A549 (cell line): ENCODE measurements at places on chromosomes 7 and 10.

- DNase-seq: no peak
Measured at GRCh38 chr7:2123360-2123759, 109.4 kb downstream of the MAD1L1 start.

GRCh38 chr7:12719141-12719919 lies 31.9 kb downstream of the ARL4A start:
- DNase-seq: peak; percentile 71

- no peak for DNase-seq
Measured at GRCh38 chr7:152910545-152911225, 151.1 kb downstream of the ACTR3B start.

GRCh38 chr7:48384180-48384752 lies 213.0 kb downstream of the ABCA13 start:
- no peak for DNase-seq

- DNase-seq: no peak
Measured at GRCh38 chr10:5036511-5036910, 32.9 kb upstream of the AKR1C2 start.

- DNase-seq: no peak
Measured at GRCh38 chr7:148753224-148753623, 54.5 kb downstream of the CUL1 start.

DNA sequence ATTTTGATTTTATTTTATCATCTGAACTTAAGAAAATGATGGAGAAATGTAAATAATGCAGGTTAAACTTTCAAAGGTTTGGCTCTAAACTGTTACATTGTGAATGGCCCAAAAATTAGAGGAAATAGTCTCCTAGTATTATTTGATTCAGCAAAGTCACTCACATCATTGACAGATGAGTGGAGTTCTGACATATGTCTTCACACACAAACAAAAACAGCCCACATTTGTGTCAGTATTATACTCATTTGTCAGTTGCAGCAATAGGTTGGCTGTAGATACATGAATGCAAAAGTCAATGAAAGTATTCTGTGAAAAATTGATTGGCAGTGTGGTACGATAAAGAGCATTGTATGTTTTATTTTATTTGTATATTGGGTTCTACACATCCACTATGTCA lies 108.8 kb upstream of the BMPER start:
- DNase-seq: no peak

- DNase-seq: no peak
Measured at GRCh38 chr7:69301253-69301652, 297.0 kb upstream of the AUTS2 start.

GRCh38 chr10:49543604-49544003 lies 4.7 kb upstream of the ERCC6 start:
- DNase-seq: no peak

DNA sequence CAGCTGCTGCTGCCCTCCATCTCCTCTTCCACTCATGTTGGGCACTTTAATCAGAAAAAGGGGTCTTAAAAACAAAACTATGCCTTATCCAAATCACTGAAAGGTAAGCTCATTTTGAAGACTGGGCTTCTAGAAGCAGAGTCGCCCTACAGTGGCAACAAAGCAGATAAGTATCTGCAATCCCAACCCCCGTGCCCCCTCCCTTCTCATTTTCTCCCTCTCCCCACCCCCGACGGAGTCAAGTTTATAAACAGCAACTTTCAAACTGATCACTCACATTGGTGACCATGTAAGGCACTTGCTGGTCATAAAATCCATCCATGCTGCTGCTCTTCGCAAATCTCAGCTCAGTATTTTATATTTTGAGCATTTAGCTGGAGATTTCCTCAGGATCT lies 738 bp downstream of the ETV1 start:
- DNase-seq: no peak

- DNase-seq: no peak
Measured at GRCh38 chr7:137642031-137642430, 204.7 kb downstream of the DGKI start.

- DNase-seq: no peak
Measured at GRCh38 chr7:52648872-52649271, 386.6 kb upstream of the POM121L12 start.

DNA sequence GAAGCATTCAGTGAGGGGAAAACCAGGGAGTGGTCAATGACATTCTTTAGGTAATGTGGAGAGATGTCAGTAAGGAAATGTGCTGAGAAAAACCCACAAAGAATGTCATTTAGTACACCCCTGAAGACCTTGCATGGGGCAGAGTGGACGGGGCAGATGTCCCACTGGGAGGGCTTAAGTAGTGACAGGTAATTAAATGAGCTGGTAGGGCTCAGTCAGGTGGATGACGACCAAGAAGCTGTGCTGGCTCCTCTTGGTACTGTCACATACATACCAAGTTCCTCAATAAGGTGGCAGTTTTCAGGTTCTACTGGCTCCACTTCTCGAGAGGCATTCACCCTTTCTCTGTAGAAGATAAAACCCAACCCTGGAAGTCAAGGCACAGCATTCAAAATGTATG lies 1.8 kb downstream of the PON3 start:
- DNase-seq: no peak

GRCh38 chr10:130230611-130231010 lies 94.4 kb downstream of the GLRX3 start:
- no peak for DNase-seq

GRCh38 chr7:54469740-54470139 lies 72.4 kb upstream of the VSTM2A start:
- no peak for DNase-seq

DNA sequence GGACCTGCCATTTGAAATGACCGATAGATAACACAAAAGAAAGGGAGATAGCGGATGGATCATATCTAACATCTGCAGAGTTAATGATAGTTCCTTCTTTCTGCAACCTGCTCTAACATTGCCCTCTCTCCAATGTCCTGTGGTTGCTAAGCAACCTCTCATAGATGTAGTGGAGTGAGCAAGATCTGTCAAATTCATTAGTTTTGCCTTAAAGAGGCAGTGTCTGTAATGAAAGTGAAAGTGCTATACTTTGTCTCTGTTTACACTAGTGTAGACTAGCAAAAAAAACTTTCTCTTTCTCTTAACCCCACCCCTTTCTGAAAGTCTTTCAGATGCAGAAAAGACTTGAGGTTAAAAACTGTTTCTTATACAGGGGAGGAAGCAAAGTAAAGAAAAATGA lies 1196.9 kb downstream of the SORCS3 start:
- no peak for DNase-seq

GRCh38 chr7:54090652-54091213 lies 451.4 kb upstream of the VSTM2A start:
- DNase-seq: no peak

DNA sequence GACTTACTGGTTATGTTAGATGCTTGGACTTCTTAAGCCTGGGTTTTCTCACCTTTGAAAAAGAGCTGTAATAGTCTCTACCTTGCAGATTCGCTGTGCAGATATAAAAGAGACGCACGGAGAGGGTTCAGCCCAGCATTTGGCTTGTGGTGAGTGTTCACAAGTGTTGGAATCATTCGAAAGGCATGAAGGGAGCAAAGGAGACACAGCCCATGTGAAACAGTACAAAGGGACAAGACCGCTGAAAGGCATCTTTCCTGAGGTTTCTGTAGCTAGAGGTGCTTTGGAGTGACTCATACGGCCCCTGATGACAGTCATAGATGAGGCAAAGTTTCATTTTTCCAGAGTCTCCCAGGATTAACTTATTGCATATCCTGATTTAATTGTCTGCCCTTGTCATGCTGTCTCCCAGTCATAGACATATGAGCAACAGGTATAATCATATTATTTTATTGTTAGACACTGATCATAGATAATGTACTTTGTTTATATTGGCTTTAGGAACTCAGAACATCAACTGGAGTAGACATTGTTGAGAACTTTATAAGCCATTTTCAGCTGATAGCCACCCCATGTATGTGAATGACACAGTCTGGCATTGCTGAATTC lies 171.1 kb downstream of the ADRA2A start:
- no peak for DNase-seq

- DNase-seq: no peak
Measured at GRCh38 chr10:102311025-102311420, 65.7 kb downstream of the GBF1 start.

- no peak for DNase-seq
Measured at GRCh38 chr7:132115028-132115427, 461.2 kb downstream of the PLXNA4 start.

DNA sequence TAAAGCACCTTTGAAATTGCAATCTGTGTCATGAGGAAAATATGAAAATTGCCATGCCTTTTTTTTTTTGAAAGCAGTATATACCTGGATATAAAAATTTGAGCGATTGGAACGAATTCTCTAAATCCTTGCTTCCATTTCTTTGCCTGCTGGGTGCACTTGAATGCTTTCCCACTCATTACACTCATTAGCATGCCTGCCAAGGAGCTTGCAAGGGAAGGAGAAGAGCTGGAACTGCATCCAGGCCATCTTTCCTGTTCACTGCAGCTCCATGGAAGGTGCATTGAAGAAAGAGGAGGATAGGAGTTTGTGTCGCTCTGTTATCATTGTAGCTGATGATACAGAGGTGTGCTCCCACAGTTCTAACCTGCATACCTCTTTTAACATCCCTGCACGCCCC lies 102.4 kb upstream of the GJD4 start:
- DNase-seq: no peak

DNA sequence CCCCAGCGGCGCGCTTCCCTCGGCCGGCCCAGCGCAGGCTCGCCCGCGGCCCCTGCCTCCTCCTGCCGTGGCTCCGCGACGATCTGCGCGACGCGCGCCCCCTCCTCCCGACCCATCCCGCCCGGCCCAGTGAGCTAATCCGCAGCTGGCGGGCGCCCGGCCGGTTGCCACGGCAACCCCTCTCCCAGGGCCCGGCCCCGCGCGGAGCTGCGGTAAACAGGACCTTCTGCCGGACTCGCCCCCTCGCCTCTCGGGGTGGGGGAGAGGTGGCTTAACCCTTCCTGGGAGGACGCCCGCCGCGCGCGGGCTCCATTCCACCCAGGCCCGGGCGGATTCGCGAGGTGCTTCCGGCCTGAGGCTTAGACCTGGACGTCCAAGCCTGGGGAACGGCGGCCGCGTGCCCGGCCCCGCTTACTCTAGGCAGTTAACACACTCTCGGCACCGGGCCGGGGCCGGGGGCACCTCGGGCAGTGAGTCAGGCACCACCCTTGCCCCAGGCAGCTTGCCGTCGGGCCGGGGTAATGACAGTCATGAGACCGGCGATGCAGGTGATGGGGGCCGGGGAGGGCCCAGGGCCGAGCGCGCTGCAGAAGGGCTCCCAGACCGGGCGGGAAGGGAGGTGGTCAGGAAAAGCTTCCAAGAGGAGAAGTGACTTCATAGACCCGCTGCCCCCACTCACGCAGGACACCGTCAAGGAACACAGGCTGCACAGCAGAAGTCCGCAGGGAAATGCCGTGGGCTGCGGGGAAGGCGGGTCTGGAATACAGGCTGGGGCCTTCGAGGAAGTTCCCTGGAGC lies at the start of gene DENND2A:
Gene DENND2A (minus strand): TSS at position 87 of the 797 bp plus-strand sequence. CDS start 38,416 bp downstream, outside the sequence.
- DNase-seq: no peak

- no peak for DNase-seq
Measured at GRCh38 chr7:130281260-130281659, 11.7 kb upstream of the CPA4 start.

DNA sequence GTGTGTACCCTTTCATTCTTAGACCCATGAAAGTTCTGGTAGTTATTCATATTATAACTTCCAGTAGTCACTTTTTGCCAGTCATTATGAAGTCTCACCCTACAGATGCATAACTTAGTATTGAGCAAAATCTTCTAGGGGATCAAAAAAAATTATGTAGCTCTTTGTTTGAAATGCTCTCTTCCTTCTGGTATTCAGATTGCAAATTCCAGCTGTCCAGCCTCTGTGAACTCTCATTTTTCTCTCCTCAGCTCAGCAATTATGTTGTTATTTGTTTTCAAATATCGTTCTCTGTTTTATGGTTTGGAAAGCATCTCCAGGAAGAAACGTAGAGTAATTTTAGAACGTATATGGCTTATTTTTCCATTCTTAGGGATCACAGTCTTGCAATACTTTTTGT lies 442.5 kb downstream of the SEMA3D start:
- no peak for DNase-seq

DNA sequence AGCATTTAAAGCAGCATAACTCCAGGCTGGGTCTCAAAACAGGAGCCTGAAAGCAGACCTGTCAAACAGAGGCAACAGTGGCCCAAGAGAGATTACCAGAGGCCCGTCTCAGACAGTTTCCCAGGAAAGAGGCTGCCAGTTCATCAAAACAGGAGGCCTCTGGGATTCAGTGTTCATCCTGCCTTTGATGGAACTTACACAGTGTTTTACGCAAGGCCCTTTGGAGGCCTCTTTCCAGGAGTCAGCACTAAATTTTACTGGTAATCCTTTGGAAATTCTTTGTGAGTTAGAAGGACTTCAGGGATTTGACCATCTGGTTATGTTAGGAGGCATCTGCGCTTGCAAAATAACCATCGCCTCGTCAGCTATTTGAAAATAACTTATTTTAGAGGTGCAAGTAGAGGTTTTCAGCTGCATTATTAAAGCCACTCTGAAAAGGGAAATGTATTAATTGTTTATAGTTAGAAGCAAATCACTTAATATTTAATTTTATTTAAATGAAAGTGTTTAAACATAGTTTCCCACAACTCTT lies 501.2 kb upstream of the COBL start:
- no peak for DNase-seq

DNA sequence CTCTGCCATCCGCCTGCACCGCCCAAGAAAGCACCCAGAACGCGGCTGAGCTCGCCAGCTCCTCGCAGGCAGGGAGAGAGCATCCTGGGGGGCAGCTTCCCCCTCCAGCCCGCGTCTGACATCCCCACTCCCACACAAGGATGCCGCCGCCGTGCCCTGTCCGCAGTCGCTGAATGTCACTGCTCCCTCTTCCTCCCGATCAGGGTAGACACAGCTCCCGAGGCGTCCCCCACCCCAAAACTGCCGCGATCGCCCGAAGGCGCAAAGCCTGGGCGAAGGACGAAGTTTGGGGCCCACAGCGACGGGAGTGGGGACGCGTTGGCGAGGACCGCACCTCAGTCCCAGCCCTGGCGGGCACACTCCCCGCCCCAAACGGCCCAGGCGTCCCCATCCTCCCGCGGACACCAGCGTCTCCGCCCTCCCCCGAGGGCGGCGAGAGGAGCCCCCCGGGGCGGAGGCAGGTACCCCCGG lies 1.5 kb upstream of the KAT6B start:
- DNase-seq: no peak

GRCh38 chr10:97889461-97890265 lies 40.0 kb downstream of the GOLGA7B start:
- peak; percentile 94 for DNase-seq

GRCh38 chr10:62626817-62627216 lies 177.7 kb upstream of the ADO start:
- DNase-seq: no peak

- no peak for DNase-seq
Measured at GRCh38 chr10:96919785-96920430, 87.8 kb downstream of the LCOR start.

DNA sequence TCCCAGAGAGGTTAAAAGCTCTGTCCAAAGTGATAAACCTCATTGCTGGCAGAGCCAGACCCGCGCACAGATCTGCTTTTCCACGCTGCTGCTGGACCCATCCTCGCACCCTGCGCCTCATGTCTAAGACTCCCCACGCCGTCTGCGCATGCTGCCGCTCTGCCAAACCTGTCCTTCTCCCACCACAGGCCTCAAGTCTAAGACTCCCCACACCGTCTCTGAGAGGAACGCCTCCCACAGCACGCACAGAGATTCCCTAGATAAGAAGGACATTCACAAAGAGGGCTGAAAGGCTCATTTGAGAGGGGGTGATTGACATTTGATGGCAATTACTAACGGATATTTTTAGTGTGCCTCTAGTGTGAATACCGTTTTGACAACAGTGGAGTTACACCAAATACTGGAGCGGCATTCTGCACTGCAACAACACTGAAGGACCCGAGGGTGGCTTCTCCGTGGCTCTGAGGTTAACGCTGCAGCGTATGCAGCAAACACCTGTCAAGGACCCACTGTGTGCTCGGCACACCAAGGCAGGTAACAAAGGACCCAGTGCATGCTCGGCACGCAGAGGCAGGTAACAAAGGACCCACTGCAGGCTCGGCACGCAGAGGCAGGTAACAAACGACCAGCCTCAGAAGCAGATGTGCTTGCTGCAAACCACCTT lies 231.4 kb downstream of the DNAJB6 start:
- no peak for DNase-seq
